Cerebellum (tissue), 4 donors: ENCODE measurements at places on chromosomes 4 and X.

- peak; percentile 27 for DNase-seq
These were observed 76.4 kb downstream of the CLCN4 start for GRCh38 chrX:10233173-10233572.

DNA sequence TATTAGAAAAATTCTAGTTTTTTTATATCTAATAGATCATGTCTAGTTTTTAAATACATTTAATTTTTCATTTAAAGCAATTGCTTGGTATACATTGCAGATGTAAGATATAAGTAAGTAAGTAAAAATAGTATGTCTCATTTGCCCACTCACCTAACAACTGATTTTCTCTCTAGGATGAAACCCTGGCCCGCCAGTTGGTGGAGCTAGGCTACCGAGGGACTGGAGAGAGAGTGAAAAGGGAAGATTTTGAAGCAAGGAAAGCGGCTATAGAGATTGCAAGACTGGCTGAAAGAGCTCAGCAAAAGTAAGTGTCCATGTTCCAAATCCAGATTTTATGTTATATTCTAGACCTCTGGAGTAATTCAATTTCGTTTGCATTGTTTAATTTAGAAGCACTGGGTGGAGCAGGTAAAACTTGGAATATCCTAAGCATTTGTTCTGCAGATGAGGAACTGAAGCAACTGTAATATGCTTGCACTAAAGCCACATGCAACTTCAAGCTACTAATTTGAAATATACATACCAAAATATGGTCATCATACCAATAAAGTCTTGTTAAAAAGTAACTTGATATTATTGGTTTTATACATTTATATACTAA lies 27.1 kb downstream of the CFAP299 start:
- no peak for DNase-seq

- no peak for DNase-seq
These were observed 104.1 kb downstream of the PLS3 start for GRCh38 chrX:115665122-115665521.

DNA sequence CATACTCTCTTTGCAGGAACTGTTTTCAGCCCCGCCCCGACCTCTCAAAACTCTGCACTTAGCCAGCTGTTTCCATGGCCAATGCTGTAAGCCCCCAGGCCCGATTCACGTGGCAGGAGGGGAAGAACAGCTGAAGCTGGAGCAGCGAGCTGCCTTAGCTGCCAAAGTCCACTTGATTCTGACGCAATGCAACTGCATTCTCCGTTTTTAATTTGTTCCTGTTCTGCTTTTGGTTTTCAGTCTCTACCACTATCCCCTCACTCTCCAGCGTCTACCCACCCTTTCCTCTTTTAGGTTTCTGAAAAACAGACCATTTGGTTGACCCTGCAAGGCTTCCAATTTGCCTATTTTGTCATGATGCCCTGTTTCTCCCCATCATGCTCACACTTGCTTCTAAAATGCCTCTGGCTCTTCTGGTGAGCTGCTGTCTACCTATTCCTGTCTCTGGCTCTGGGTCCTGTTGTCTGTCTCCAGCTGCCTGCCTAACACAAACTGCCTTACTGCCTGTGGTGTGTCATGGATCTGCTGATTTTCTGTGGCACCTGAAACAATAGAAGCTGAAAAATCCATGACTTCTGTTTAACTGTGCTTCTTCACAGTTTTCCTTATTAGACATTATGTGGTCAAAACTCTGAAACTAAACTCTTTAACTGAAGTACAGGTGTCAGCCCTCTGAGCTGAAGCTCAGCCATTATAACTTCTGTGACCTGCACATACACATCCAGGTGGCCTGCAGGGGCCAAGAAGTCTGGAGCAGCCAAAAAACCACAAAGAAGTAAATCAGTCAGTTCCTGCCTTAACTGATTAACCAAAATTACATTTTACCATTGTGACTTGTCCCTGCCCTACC lies 160.5 kb upstream of the AGTR2 start:
- no peak for DNase-seq

GRCh38 chrX:48794911-48795515 lies 6.9 kb upstream of the HDAC6 start:
- DNase-seq: no peak

- no peak for DNase-seq
These were observed 31.1 kb downstream of the NHSL2 start for GRCh38 chrX:71941776-71942175.

GRCh38 chrX:134734466-134734952 lies 76.2 kb upstream of the PLAC1 start:
- DNase-seq: no peak

GRCh38 chrX:37060999-37061398 lies 52.8 kb downstream of the FAM47C start:
- no peak for DNase-seq

DNA sequence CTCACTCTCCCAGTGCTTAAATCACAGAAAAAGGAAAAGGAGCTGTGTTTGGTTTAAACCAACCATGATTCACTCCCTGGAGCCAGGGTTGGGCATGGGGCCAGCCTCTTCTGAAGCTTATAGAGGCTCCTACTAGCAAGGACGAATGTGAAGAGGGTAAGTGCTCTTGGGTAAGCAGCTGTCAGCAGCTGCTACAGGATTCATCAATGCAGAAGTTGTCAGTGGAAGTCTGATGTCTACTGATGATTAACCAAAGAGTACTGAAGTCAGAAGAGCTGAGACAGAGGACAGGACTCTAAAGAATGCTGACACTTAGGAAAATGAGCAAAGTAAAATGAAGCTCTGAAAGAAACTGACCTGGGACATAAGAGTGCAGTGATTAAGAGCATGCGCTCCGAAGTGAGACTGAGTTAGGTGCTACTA lies 32.7 kb upstream of the JADE1 start:
- no peak for DNase-seq
